AG08396 (cell line): ENCODE measurements at places on chromosomes 16 and 17.
A peak's percentile ranks its signal among the peaks of the same experiment; 100 is the strongest.

GRCh38 chr16:69721441-69721957, 4.9 kb downstream of the NQO1 start:
- no peak for DNase-seq

- DNase-seq = no peak
Observed at GRCh38 chr17:76268991-76269981, 4.1 kb downstream of the UBALD2 start.

DNA sequence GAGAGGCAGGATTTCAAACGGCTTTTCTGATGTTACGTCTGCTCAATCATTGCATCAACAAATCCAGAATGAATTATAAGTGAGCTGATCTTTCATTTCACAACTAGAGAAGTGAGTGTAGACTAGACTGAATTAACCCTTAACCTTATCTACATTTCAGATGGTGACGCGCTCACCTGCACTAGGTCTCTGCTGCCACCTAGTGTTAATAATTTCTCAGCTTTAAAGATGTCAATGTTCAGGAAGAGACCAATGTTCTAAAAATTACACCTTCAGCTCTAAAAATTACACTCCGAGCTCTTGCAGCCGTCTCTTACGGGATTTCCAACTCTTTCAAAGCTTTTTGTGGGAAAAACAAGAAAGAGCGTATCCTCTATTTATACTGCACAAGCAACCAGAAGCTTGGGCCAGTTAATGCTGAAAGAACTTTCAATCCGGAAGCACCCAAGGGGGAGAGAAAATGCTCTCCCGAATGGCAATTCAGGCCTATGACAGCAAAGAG, 88.2 kb upstream of the FA2H start:
- peak; percentile 51 for DNase-seq

GRCh38 chr16:88407807-88408206, 25.0 kb downstream of the ZNF469 start:
- DNase-seq = no peak

DNA sequence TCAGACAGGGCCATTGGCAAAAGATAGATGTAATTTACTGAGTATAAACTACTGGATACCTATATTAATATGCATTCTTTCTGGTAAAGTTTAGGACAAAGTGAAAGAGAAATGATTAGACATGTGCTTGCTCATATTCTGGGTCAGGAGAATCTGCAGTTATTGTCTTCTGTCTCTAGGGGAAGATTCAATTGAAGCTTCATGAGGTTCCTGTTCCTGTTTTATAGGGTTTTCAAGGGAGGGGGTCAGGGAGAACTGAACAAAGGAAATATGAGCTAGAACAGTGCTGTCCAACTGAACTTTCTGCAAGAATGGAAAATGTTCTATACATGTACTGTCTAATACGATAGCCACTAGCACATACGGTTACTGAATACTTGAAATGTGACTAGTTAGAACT, 59.3 kb upstream of the CORO6 start:
- DNase-seq = no peak

GRCh38 chr17:56290101-56290801, 137.0 kb downstream of the ANKFN1 start:
- DNase-seq = no peak

DNA sequence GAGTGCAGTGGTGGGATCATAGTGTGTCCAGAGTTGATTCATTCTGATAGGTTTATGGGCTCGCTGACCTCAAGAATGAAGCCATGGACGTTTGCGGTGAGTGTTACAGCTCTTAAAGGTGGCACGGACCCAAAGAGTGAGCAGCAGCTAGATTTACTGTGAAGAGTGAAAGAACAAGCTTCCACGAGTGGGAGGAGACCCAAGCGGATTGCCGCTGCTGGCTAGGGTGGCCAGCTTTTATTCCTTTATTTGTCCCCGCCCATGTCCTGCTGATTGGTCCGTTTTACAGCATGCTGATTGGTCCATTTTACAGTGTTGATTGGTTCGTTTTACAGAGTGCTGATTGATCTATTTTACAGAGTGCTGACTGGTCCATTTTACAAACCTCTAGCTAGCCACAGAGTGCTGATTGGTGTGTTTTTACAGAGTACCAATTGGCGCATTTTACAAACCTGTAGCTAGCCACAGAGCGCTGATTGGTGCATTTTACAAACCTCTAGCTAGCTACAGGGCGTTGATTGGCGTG, 17.5 kb downstream of the CACNG4 start:
- DNase-seq = no peak

DNA sequence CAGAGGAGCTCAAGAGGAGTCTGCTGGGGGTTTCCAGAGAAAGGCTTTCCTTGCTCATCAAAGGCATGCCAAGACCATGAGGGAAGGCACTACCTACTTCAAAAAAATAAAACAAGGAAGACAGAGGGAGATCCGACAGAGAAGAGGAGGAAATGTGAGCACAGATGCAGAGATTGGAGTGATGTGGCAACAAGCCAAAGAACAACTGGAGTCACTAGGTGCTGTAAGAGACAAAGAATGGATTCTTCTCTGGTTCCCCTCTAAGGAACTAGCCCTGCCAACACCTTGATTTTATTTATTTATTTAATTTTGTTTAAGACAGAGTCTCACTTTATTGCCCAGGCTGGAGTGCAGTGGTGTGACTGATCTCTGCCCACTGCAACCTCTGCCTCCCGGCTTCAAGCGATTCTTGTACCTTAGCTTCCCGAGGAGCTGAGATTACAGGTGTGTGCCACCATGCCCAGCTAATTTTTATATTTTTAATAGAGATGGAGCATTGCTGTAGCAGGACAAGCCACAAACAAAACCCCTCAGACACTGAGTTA, 13.8 kb upstream of the ACSF2 start:
- no peak for DNase-seq

DNA sequence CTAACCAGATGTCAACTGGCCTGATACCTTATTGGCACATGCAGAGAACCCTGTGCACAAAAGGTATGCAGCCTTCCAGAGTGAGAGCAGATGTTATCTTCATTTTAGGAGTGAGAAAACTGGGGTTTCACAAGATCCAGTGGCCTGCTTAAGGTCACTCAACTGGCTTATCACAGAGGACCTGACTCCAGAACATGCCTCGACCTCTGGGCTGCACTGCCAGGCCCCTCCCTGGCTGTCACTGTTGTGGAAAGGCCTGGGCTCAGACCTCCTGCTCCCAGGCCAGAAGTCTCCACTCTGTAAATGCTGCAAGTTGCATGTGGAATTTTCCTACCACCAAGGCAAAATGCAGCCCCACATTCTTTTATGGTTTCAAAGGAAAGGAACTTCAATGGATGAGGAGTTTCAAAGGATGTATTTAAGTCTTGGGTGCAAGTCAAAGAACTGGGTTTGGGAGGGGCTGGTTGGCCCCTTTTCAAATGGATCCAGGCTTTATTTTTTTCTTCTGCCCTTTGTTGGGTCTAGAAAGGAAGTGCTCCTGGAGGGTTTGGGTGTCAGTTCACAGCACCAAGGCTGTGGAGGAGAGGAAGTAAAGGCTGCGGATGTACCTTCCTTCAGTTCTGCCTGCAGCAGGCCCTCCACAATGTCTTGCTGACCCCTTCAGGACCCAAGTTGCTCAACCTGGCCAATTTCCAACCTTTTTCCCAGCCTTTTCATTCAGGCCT, 30.4 kb upstream of the SMPD3 start:
- no peak for DNase-seq

DNA sequence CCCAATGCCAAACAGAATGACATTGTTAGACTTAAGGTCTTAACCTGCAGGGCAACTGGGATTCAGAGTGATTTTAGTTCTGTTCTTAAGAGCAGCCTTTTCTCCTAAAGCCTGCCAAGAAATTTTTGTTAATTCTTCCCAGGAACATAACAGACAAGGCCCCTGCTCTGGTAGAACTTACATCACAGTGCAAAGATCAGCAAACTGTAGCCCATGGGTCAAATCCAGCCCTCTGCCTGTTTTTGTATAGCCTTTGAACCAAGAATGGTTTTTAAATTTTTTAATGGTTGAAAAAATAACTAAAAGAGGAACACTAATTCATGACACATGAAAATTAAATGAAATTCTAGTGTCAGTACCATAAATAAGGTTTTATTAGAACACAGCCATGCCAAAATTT, 3.8 kb downstream of the ACSM3 start:
- no peak for DNase-seq

DNA sequence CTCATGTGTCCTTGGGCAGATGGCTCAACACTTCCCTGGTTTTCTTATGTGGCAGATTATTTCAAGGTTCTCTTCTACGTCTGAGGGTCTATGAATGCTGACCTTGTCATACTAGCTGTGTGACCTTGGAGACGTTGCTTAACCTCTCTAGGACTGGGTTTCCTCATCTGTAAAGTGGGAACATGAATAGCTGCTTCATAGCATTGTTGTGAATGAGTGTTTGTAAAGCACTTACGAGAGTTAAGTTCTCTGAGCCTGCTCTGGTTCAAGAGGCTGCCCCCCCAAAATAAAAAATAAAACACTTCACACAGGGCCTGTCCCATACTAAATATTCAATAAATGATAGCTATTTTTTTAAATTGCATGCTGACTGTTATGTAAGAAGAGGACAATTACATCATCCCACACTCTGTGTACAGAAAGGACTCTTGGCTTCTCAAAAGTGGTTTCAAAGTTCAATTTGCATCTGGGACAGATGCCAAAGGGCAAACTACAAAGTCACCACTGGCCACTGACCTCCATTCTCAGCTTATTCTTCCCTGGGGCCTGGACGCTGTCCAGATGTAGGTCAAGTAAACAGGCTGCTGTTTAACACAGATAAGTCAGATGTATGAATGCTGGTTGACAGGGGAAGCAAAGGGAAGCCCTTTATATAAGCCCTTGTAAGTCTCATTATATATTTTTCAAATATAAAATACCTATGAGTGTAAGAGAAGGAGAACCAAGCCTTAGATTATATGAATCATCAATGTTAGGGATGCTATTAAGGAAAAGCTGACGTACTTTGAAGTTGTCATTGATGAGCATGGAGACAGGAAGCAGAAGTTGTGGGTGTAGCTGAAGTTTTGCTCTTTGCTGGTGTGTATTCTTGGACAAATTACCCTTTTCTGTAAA, 15.4 kb upstream of the NDEL1 start:
- peak; percentile 31 for DNase-seq

DNA sequence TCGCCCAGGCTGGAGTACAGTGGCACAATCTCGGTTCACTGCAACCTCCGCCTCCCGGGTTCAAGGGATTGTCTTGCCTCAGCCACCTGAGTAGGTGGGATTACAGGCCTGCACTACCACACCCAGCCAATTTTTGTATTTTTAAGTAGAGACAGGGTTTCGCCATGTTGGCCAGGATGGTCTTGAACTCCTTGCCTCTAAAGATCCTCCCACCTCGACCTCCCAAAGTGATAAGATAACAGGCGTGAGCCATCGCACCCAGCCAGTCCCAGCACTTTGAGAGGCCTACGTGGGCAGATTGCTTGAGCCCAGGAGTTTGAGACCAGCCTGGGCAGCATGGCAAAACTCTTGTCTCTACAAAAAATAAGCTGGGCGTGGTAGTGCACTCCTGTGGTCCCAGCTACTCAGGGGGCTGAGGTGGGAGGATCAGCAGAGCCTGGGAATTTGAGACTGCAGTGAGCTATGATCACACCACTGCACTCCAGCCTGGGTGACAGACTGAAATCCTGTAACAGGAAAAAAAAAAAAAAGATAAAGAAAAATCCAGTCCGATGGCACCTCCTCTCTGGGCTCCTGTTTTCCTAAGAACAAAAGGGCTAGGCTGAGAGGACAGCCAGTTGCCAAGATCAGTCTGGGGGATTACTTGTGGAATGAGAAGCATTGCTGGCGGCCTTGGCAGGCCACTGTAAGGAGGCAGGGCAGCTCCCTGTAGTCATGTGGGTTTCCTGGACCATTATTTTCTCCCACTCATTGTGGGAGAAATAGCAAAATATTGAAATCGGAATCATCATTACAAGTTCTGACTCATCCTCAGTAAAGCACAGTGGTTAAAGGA, 3.0 kb upstream of the PIPOX start:
- DNase-seq = peak; percentile 30

DNA sequence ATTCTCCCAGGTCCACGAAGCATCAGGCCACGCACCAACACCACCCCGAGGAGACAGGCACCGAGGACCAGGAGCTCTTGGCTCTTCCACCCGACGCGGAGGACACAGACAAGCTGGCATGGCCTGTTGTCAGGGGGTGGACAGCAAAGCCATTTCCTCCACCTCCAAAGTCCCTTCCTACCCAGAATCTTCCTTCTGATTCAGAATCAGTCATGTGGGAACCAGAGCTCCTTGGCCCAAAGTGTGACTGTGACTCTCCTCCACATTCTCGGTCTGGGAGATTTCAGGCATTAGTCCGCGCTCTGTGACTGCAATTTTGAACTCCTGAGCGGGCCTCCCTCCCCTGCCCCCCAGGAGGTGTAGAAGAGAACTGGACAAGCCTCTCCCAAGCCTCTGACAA, 9.2 kb downstream of the DNAH17 start:
- DNase-seq = no peak

GRCh38 chr16:10575506-10576130, 4.8 kb downstream of the EMP2 start:
- no peak for DNase-seq

DNA sequence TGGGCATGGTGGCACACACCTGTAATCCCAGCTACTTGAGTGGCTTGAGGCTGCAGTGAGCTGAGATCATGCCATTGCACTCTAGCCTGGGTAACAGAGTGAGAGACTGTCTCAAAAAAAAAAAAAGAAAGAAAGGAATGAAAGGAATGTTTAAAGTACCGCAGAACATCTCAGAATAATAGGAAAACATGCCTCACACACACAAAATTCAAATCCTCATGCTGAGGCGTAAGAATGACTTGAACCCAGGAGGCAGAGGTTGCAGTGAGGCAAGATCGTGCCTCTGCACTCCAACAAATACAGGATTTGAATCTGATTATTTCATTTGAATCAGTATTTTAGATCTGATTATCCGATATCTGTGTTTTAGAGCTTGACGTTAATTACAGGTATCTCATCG, 21.3 kb upstream of the GAA start:
- no peak for DNase-seq

- DNase-seq = peak; percentile 1
Observed at GRCh38 chr16:29972992-29973383, 680 bp upstream of the TAOK2 start.

- peak; percentile 31 for DNase-seq
Observed at GRCh38 chr17:4256952-4257351, 6.8 kb downstream of the ANKFY1 start.

DNA sequence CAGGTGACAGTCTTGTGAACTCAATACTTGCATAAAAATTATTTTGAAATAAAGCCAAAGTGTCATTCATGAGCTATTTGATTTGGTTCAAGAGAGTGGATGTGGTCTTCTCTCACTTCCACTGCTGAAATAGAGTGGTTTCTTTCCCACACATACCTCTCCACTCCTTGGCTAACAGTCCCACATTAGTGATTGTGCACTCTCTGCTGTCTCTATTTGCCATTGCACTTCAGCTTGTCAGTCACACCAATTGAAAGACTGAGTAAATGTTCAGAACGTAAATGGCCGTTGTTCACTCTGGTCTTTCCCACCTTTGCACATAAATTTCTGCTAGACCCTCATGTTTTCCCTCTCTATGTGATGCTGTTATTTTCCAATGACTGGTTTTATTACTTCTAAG, 197.5 kb downstream of the FTO start:
- DNase-seq = no peak

- DNase-seq = peak; percentile 60
Observed at GRCh38 chr17:44556166-44556831, 985 bp upstream of the FZD2 start.
